ENCODE measurements at places on chromosomes 4 and X. TPM values are rescaled to one million over a fixed set of nuclear protein-coding genes. Genes with fewer than 3 reads are reported as not detected.

DNA sequence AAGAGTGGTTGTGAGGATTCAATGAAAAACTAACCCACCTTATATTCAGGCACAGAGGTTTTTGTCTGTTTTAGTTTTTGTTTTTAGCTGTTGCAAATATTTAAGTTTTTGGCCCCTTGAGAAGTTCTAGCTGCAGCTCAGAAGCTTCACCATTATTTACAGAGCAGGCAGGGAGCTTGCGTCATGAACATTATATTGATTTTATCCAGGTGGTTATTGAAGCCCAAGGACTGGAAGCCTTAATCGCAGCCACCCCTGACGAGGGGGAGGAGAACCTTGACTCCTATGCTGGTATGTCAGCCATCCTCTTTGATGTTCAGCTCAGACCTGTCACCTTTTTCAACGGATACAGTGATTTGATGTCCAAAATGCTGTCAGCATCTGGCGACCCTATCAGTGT is 38.1 kb downstream of the MTTP start:
- no peak for DNase-seq

- DNase-seq = no peak
Measured at GRCh38 chr4:121599049-121599448, 97.7 kb downstream of the ANXA5 start.

DNA sequence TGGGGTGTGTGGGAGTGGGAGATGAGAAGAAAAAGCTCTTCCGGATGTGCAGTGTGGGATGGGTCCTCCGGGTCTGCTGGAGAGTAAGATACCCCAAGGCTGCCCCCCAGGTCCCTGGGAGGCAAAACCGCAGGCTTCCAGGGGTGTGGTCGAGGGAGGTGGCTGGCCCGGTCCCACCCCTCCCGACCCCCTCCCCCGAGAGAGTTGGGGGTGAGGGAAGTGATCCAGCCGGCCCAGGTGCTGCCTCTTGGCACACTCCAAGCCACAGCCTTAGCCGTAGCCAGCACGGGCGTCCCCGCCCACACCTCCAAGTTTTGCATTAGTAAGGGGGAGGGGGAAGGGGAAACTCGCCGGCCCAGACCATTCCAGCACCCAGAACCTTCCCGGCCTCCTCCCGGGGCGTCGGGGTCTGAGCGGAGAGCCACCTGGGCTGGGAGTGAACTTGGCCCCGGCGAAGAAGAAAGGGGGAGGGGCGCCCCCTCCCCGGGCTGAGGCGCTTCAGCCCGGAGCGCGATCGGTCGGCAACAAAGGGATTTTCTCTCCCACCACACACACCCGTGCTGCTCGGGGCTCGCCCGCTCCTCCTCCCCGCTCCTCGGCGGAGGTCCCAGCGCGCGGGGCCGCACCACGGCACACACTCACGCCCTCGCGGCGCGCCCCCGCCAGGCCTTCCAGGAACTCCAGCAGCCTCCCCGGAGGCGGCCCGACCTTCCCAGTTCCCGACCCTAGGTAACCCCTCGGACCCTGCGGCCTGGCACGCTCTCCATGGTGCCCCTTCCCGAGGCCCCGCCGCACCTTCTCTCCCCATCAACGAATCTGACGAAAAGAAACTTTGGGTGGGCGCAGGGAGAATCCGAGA is 14.4 kb downstream of the BCOR start:
- DNase-seq = no peak

Gene ABLIM2
- 8.6 TPM for polyA plus RNA-seq

Gene FAM47A
- polyA plus RNA-seq = not detected
